Pulmonary artery endothelial cell (primary cell): ENCODE measurements at places on chromosomes 4 and X. TPM values are rescaled to one million over a fixed set of nuclear protein-coding genes. Genes with fewer than 3 reads are reported as not detected.
A peak's percentile ranks its signal among the peaks of the same experiment; 100 is the strongest.

TRMT44 gene
- 12.7 and 17.0 TPM in 2 replicates for total RNA-seq

PRSS12 gene
- total RNA-seq, result 0.26 TPM in 1 of 2 replicates, not detected in the other

INTU gene
- 2.0 and 5.0 TPM in 2 replicates for total RNA-seq

NDST3 gene
- total RNA-seq, result not detected in 2 replicates

GRIA3 gene
- total RNA-seq, result under 0.01 TPM in 1 of 2 replicates, not detected in the other

IQCM gene
- not detected in 2 replicates for total RNA-seq

LNX1 gene
- 2.6 and 6.1 TPM in 2 replicates for total RNA-seq

RHOXF1 gene
- not detected in 2 replicates for total RNA-seq

GRCh38 chr4:33058998-33059397, 2338.8 kb downstream of the PCDH7 start:
- no peak for DNase-seq

- no peak for DNase-seq
Observed at GRCh38 chr4:151114338-151114737, 14.9 kb downstream of the RPS3A start.

GRCh38 chr4:150518559-150518958, 63.4 kb upstream of the MAB21L2 start:
- DNase-seq, result peak; percentile 17

- DNase-seq, result no peak
Observed at GRCh38 chrX:96683997-96684338, 674 bp upstream of the DIAPH2 start.

DNA sequence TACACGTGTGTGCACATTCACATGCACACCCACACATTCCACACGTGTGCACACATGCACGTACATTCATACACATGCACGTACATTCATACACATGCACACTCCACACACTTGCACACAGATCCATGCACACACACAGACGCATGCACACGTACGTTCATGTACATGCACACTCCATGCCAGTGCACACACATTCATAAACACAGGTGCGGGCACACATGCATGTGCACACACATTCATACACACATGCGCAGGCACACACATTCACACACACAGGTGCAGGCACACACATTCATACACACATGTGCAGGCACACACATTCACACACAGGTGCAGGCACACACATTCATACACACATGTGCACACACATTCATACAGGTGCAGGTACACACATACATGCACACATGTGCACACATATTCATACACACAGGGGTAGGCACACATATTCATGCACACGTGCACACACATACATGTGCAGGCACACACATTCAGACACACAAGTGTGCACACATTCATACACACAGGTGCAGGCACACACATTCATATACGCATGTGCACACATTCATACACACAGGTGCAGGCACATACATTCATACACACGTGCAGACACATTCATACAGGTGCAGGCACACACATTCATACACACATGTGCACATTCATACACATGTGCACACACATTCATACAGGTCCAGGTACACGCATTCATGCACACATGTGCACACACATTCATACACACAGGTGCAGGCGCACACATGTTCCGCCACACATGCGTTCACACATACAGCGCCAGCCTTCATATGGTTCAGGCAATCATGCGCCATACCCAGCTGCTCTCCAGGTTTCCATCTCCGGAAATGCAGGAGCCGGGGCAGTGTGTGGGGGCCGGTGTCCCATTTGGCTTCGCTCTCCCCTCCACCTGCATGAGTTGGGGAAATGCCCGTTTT, 124.8 kb downstream of the HMX1 start:
- DNase-seq, result no peak

DNA sequence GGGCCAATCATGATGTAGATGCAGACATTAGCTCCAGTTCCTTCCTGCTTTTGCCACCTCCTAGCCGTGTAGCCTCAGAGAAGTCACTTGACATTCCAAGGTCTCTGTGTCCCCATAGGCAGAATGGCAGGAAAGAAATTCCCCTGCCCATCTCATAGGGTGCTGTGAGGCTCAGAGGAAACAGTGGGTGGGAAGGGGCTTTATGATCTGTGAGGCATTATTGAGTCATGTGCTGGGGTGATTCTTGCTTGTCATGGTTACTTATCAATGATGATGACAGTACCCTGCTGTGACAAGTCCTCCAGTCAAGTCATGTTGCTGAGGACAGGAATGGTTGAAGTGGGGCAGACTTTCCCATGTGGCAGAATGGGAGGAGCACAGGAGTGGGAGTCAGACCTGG, 63.7 kb downstream of the MSX1 start:
- no peak for DNase-seq

- no peak for DNase-seq
Observed at GRCh38 chr4:5678977-5679376, 29.4 kb downstream of the EVC2 start.

DNA sequence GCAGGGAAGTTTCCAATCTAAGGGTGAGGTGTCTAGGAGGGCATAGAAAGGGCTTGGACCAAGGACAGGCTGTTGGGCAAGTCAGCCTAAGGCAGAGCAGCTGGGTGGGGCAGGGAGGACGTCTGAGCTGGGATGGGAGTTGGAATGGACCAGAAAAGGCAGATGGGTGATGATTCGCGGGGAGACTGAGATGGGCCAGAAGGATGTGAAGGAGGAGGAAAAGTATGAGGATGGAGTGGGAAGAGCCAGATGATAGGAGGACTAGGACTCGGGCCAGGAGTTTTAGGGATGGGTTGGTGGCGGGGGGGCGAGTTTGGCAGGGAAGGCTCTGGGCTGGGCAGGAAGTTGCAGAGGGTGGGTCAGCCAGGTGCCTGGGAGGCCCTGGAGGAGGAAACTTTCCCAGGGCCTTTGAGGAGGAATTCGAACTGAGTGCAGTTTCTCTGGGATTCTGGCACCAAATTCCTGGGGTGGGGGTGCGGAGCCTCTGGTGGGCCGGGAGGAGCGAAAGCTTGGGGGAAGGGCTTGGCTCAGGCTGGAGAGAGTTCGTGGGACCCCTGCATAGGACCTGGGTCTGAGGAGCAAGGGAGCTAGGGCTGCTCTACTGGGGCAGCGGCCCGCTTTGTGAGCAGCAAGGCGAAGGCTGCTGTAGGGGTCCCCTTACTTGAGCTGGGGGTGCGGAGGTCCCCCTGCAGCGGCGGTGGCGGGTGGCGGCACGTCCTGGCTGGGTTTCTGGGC, 8.7 kb upstream of the TIMP1 start:
- DNase-seq, result no peak

GRCh38 chr4:161525121-161525520, 638.7 kb downstream of the FSTL5 start:
- no peak for DNase-seq

GRCh38 chr4:120263618-120264017, 197.0 kb upstream of the MAD2L1 start:
- no peak for DNase-seq

DNA sequence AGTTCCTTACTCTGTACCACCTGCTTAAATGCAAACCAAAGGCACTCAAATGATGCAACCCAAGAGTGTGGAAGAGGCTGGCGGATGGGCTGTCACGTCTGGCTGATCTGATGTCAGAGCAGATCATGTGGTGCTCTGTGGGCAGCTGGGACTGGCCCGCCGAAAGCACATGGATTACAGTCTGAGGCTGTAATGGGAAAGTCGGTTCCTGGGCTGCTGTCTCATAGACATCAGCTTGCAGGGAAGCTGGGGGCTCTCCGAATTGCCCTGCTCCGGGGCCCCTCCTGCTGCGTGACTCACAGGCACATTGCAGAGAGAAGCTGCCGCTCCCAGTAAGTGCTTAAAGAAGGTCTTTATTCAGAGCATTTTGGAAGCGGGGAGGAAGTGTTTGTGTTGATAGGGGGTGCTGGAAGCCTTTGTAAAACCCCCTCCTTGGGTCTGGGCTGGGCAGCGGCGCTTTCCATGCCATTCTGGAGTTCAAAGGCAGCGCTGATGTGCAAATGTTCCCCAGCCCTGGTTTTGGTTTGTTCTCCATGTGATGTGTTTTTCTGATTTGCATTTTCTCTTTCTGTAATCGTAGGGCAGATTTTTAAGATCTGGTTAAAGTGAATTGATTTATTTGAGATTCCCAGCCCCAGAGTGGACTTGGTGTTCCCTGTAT, 181.1 kb downstream of the LARP7 start:
- DNase-seq, result no peak

- DNase-seq, result no peak
Observed at GRCh38 chr4:5638976-5639375, 69.4 kb downstream of the EVC2 start.

DNA sequence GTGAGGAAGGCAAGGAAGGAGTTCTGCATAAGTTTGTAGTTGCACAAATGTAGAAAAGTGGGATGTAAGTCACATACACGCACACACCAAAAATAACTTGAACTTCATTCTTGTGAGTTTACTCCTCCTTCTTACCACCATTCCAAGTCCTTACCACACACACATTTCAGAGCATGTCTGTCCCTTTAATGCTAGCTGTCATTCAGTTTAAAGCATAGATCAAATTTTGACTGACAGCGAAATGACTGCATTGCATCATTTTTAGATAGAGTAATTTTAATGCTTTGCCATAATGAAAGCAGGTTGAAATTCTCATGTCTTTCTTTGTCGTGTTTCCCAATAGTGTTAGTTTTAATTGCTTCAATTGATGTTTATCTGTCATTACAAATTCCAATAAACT, 629.6 kb upstream of the HTR2C start:
- no peak for DNase-seq

- DNase-seq, result no peak
Observed at GRCh38 chrX:20517565-20517964, 250.9 kb upstream of the RPS6KA3 start.

DNA sequence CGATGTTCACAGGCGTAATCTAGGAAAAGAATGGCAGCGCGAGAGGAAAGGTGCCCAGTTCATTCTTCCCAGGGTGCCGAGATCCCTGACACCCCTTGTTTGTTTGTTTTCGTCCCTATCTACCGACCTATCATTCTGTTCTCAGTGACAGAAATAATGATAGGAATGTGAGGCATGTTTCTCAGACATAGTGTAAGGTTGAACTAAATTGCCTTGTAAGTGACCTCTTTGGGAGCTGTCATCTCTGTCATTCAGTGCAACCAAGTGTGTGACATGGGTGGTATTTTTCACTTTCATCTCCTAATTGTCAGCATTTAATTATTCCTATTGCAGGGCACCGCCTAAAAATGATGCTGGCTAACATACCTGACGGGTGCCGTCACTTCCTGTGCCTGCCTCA, 24.4 kb downstream of the CLDN22 start:
- DNase-seq, result no peak

- no peak for DNase-seq
Observed at GRCh38 chr4:5029447-5029846, 10.2 kb upstream of the CYTL1 start.

DNA sequence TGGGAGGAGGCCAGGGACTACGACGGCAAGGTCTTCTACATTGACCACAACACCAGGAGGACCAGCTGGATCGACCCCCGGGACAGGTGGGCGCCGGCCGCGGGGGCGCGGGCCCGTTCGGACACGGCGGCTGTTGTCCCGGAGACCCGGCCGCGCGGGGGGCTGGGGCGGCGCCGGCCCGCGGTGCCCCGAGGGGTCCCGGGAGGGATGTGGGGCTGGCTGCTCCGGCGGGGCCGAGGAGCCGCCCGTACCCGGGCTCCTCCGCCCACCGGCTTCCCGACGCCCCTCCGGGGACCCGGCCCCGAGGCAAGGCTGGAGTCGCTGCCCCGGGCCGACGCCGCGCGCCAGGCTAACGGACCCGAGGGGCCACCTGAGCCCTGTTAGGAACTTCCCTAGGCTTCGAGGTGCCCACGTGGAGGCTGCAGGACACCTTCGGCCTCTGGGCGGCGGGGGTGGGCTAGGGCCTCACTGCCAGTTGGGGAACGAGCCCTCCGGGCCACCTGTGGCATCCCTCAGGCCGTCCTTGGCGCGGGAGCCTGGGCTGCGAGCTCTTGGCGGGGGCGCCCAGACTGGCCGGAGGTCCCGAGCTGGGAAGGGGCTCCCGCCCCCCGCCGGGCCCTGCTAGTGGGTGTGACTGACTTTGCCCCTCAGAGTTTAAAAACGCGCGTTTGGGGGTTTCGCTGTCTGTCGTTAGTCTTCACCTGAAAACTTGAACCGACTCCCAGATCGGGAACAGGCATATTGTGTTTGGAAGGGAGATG, 660 bp downstream of the WWC2 start:
- DNase-seq, result no peak

GRCh38 chr4:139509727-139510410, 46.1 kb downstream of the SETD7 start:
- DNase-seq, result no peak

DNA sequence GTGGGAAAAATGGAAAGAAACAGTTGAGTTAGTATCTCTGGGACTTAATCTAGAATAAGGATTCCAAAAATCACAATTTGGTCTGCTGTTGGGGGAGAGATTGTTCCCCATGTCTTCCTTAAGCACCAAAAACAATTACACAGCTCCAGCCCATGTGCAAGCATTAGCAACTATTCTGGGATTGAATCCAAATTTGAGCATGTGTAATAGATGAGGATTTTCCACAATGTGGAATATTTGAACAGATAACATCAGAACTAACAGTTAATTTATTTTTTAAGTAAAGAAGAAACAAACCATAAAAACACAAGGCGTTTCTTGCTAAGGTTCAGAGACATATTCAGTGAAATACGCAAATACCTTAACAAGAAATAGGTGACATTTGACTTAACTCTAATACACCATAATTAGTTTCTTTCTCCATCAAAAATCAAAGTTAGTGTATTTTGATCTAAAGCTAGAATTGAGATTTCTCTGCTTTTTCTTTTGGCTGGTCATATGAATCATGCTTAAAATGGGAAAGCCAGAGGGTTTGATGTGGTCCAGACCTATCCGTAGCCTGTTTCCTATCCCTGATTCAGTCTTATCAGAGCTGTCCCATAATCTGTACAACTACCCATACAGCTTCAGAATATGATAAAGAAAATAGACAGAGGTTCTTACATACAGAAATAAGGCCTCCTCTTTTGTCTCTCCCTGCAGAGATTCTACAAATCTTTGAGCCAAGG, 413.4 kb downstream of the PACRGL start:
- DNase-seq, result peak; percentile 41

GRCh38 chrX:39577985-39578869, 519.5 kb downstream of the BCOR start:
- DNase-seq, result no peak

- no peak for DNase-seq
Observed at GRCh38 chr4:4655901-4656300, 114.1 kb upstream of the STX18 start.

GRCh38 chrX:2828959-2829411, 255 bp downstream of the GYG2 start:
- no peak for DNase-seq

DNA sequence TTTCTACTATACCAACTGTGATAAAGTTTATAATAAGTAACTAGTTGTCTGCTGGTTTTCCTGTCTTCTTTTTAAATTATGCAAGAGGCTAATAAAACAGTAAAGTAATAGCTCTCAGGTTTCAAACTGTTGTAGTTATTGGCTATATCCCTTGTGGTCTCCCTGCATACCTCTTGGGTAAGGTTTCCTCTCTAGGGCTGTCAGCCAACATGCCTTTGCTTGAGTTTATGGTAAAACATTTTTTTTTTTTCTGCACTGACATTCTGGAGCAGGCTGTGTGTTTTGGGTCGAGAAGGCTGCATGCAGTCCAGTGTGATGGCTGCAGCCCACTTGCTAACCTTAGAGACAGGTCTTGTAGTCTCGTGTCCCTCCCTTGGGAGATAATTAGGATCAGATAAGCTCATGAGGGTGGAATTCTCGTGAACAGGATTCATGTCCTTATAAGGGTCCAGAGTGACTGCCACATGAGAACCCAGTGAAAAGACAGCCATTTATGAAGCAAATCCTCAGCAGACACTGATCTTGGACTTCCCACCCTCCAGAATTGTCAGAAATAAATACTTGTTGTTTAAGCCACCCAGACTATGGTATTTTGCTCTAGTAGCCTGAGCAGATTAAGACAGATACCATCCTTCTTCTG, 831.2 kb downstream of the CCSER1 start:
- DNase-seq, result no peak

- DNase-seq, result no peak
Observed at GRCh38 chrX:42269186-42269585, 345.8 kb upstream of the CASK start.
